HFFc6 (cell line): ENCODE measurements at places on chromosomes 1 and 21. TPM values are rescaled to one million over a fixed set of nuclear protein-coding genes. Genes with fewer than 3 reads are reported as not detected.

The KDF1 gene
- total RNA-seq, result not detected in 3 replicates

The AGBL4 gene
- total RNA-seq, result not detected in 3 replicates

The CHODL gene
- total RNA-seq, result not detected in 3 replicates

The LORICRIN gene
- total RNA-seq, result not detected in 3 replicates

The TRIM67 gene
- not detected in 3 replicates for total RNA-seq

The NEK2 gene
- total RNA-seq, result 12.2 to 28.6 TPM (median 19.5 TPM) in 3 replicates

The HRNR gene
- total RNA-seq, result not detected in 3 replicates

The AUNIP gene
- 1.7 to 3.6 TPM (median 3.3 TPM) in 3 replicates for total RNA-seq

The COL6A2 gene
- 398 to 506 TPM (median 470 TPM) in 3 replicates for total RNA-seq

The PIAS3 gene
- 48.6 to 53.4 TPM (median 52.3 TPM) in 3 replicates for total RNA-seq

The CYYR1 gene
- total RNA-seq, result not detected in 2 replicates

The SPATA45 gene
- total RNA-seq, result not detected in 3 replicates

The ST6GALNAC5 gene
- total RNA-seq, result 3.0 TPM in 1 of 3 replicates, not detected in the others

The PSRC1 gene
- total RNA-seq, result 15.4 to 31.3 TPM (median 28.0 TPM) in 3 replicates

The PLEKHN1 gene
- 6.2 to 6.3 TPM (median 6.3 TPM) in 3 replicates for total RNA-seq

The PRAMEF10 gene
- not detected in 3 replicates for total RNA-seq

The DCST1 gene
- total RNA-seq, result not detected in 3 replicates

The PGBD5 gene
- 0.05 TPM in 1 of 3 replicates, not detected in the others for total RNA-seq

The LCE2B gene
- total RNA-seq, result not detected in 3 replicates

The RER1 gene
- total RNA-seq, result 254 and 284 TPM in 2 replicates

The TMPRSS15 gene
- not detected in 3 replicates for total RNA-seq

The ZBTB8A gene
- total RNA-seq, result 4.1 to 5.6 TPM (median 5.3 TPM) in 3 replicates

The C1orf105 gene
- not detected in 2 replicates for total RNA-seq

The RHD gene
- total RNA-seq, result 0.07 TPM in 1 of 3 replicates, not detected in the others

The HEYL gene
- total RNA-seq, result not detected in 3 replicates

The TMIGD3 gene
- total RNA-seq, result not detected in 3 replicates

The LRRC53 gene
- not detected in 2 replicates for total RNA-seq

The RPTN gene
- not detected in 3 replicates for total RNA-seq

The TAF1A gene
- total RNA-seq, result 4.8 to 8.3 TPM (median 6.4 TPM) in 3 replicates

The RUNX3 gene
- total RNA-seq, result not detected in 3 replicates

The OR6K6 gene
- not detected in 3 replicates for total RNA-seq

The ATP6V1G3 gene
- total RNA-seq, result 0.85 and 0.89 TPM in 2 replicates

The SASS6 gene
- 3.1 to 4.8 TPM (median 4.4 TPM) in 3 replicates for total RNA-seq

The C1orf50 gene
- 3.9 to 8.8 TPM (median 7.9 TPM) in 3 replicates for total RNA-seq

The COL18A1 gene
- total RNA-seq, result 38.3 and 93.5 TPM in 2 replicates
